Umbilical cord (tissue), 2 donors: ENCODE measurements at places on chromosomes 6 and 20. TPM values are rescaled to one million over a fixed set of nuclear protein-coding genes. Genes with fewer than 3 reads are reported as not detected.

DNA sequence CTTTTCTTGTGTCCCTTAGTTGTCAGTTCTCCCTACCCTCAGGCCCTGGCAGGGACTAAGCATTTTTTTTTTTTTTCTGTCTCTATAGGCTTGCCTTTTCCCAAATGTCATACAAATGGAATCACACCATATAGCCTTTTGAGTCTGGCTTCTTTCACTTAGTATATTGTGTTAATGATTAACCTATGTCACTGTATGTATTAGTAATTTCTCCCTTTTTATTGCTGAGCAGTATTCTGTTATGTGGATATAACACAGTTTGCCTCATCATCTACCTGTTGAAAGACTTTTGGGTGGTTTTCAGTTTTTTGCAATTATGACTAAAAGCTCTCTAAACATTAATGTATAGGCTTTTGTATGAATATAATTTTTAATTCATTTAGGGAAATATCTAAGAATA is 16.0 kb upstream of the FBXO30 start:
- DNase-seq, result no peak

DNA sequence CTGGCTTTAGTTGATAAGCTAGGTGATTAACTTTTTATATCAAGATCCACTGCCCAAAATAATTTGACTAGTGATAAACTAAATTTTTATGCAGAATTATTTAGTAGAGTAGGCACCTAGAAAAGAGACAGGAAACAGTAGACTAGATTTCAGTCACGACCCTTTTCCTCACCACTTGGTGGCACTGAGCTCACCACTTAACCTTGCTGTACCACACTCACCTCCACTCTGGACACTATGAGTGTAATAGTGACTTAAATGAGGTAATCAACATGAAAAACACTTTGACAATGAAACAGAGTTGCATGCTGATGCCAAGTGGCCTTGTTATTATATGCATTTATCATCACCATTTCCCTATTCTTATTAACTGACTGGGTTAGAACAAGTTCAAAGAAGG is 730.4 kb downstream of the KIF16B start:
- no peak for DNase-seq

- peak; percentile 97 for DNase-seq
These were observed 9.2 kb downstream of the TP53INP2 start for GRCh38 chr20:34713194-34713943.

DNA sequence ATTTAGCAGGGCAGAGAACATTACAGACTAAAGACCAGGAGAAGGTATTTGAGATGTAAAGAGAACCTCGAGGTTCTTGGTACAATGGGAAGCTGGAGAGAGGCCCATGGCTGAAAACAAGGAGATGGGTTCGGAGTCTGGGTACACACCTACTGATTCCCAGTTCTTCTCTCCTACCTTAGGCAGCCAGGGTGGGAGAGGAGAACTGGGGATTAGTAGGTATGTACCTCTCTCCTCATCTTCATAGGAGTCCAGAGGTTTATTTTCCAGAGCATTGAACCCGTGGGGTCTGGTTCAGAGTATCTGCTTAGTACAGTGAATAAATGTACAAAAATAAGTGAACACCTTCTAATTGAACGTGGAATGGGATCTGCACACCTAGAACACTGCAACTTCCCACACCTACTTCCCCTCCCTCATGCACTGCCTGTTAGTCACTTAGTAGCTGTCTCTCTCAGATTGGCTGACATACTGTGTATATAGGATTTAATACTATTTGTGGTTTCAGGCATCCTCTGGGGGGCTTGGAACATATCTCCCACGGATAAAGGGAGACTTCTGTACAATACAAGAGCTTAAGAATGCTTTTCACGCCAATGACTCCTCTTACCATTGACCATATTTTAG is 23.5 kb upstream of the NUP153 start:
- DNase-seq, result no peak

DNA sequence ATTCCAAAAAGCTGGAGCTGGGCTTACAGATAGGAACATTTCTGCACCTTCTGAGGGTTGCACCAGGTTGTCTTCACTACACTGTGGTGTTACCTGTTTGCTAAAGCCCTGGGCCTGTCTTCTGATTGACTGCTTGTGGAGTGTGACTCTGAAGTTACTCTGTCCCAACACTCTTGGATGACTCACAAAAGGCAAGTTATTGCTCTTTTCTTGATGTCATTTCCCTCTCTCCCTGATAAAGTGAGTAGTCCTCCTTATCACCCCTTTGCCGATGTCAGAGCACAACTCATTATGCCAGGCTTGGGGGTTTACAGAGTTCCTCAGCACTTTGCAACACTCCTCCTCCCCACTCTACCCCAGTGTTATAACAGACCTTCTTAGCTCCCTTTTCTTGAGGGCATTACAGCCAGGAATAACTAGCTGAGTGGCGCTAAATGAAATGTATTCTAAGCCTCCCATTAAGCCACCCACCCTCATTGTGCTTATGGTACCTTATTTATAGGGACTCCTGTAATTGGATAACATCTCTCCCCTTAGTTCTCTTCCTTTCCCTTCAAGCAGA is 36.1 kb upstream of the NKX2-4 start:
- DNase-seq, result no peak

DNA sequence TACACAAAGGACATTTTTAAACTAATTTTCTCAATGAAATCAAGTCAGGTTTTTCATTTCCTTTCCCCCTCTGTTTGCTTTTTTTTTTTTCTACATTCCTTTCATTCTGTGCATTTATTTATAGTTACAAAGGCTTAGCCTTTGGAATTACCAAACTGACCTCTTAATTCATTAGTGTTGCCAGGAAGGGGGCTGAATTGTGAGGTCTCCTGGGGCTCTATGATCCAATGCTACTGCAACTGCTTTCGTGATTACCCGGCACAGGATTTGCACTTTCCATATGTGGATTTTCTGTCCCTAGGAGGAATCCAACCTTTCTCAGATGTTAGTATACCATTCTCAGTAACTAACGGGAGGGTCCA is 35.3 kb downstream of the NEDD9 start:
- peak; percentile 72 for DNase-seq

- no peak for DNase-seq
These were observed 1189.4 kb upstream of the EYS start for GRCh38 chr6:66896415-66896814.

Gene PACRG
- total RNA-seq, result 0.96 TPM

GRCh38 chr6:818196-818595 is 125.3 kb upstream of the EXOC2 start:
- no peak for DNase-seq

GRCh38 chr6:159844737-159845645 is 44.9 kb downstream of the PNLDC1 start:
- DNase-seq, result no peak
